ENCODE measurements at places on chromosomes 4 and X.
A peak's percentile ranks its signal among the peaks of the same experiment; 100 is the strongest.

DNA sequence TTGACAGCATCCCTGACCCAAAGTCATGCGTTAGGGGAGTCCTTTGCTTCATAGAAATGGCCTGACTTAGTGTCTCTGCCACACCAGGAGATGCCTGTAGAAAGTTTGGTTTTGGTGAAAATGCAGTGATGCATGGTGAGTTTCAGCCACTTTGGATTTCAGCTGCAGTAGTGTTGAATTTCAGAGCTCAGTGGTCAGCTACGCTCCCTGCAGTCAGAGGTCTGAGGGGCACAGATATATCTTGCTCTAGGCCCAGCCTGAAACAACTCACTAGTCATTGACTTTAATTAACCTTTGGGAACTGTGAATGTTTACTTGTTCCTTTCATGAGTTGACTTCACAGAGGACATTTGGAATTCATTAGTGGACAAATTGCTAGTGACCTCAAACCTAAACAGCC lies 17.5 kb downstream of the RBMX2 start:
- no peak for DNase-seq

DNA sequence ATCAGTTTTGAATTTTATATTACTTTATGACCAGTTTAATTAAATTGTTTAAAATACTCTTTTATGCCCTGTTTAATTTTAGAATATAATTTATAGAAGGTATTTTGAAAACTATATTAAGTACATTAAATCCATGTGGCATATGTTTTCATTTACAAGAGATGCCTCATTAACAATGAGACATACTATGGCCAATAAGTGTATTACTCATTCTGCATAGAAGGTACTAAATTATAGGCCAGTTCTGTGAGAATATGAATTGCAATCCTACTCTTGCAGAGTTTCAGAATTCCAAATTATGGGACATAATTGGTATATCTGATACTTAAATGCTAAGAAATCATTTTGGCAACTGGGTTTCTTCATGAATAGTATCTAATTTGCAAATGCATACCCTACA lies 951.1 kb downstream of the FAT4 start:
- no peak for DNase-seq

- no peak for DNase-seq
These were observed 151.3 kb upstream of the TTC29 start for GRCh38 chr4:147096667-147097604.

- no peak for DNase-seq
These were observed 402.4 kb downstream of the PACRGL start for GRCh38 chr4:21102667-21103066.

DNA sequence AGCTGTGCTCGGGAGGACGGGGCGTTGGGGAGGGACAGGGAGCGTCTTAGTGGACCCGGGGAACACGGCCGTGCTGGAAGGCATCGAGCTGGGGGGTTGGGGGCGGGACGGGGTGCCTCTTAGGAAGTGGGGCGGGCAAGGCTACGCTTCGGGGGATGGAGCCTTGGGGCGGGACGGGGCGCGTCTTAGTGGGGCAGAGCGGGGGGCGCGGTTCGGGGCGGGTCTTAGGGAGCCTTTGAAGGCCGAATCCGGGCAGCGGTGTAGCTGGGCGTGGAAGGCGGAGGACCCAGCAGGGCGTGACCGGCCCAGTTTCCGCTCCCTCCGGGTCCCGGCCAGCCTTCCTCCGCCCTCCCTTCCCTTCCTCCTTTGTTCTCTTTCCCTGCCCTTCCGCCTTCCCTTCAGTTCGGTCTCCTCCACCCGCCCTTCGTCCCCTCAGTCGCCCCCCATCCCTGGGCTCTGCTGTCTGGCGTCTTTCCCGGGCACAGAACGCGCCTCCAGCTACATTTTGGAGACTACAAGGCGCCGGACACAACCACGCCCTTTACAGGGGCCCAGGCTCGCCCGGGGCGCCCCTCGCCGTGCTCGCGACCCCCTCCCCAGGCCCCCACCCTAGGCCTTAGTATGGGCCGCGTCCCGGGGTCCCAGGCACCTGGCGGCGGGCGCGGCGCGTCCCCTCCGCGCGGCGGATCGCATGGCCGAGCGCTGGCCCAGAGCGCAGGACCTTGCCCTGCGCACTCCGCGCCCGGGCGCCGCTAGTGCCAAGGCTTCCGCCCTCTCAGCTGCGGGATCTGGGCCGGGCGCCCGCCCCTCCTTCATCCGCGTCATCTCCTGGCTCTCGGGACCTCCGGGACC lies at the start of gene ARSD:
Gene ARSD (minus strand): TSS at position 757 of the 852 bp plus-strand sequence. CDS start 64 bp downstream, at position 693.
- peak; percentile 81 for DNase-seq

DNA sequence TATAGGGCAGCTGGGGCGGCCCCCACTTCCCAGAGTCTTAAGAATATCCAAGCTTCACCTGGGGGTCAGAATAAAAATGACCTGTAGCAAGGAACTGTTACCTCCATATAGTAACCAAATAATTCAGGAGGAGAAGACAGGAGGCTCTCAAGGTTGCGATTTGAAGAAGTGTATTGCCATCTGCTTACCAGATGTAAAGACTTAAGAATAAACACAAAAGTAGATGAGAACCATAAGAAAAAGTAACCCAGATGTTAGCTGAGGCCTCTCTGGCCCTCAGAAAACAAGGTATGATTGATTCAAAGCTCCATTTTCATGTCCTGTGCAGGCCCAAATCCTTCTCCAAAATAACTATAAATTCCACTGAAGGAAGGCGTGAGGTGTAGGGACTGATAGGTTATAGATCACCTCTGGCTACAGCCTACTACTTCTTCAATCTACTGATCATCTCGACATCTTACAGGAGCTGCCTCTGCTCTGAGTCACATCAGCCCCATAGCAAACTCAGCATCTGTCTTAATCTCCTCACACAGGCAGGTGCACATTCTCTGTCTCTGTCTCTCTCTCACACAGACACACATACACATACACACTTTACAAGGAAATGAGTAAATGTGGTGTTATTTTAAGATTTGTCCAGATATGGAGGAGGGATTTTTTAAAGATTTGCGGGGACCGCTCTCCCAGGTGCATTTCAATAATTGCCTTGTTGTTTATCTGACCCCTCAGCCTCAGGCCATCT lies 193.9 kb upstream of the EDNRA start:
- no peak for DNase-seq

- DNase-seq, result no peak
These were observed 43.7 kb upstream of the FAM9C start for GRCh38 chrX:13088156-13088487.

DNA sequence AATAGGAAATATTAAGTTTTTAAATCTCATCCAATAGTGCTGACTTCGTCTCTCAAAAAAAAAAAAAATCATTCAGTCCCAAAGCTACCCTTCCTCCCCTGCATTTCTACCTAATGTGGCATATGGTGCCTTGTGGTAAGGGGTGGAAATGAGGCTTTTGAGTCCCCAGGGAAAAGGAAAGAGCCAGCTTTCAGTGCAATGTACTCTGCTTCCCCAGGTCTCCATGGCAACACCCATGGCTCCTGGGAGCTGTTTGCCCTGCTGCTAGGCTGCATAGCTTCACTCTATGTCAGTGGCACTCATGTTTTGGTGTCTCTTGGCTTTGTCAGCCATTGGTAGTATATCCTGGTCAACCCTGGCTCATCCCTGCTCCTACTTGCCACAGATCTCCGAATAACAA lies 175.9 kb downstream of the SLC39A8 start:
- DNase-seq, result no peak

GRCh38 chr4:17702641-17703040 lies 78.8 kb downstream of the FAM184B start:
- DNase-seq, result no peak

- DNase-seq, result no peak
These were observed 11.9 kb downstream of the EDNRA start for GRCh38 chr4:147492761-147493160.

DNA sequence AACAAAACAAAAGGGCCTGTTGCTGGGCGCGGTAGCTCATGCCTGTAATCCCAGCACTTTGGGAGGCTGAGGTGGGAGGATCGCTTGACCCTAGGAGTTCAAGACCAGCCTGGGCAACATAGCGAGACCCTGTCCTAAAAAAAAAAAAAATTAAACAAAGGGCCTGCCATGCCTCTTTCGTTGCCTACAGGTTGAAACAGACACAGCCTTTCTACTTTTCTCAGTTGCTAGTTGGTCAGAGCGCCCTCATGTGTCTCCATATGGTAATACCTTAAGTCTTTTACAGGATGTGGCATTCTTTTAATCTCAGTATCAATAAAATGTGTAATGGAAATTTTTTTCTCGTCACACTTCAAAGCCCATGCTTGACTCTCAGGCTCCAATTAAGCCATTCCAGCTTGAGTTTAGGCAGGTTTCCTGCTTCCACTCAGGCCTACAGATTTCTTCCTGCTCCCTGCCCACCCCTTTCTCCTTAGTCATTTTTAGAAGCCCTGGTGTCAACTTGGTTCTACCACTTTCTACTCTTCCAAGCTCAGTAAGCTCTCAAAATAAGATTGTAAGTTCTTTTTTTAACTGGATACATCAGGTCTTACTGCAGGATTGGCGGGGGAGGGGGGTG lies 4.6 kb upstream of the SOWAHD start:
- no peak for DNase-seq

DNA sequence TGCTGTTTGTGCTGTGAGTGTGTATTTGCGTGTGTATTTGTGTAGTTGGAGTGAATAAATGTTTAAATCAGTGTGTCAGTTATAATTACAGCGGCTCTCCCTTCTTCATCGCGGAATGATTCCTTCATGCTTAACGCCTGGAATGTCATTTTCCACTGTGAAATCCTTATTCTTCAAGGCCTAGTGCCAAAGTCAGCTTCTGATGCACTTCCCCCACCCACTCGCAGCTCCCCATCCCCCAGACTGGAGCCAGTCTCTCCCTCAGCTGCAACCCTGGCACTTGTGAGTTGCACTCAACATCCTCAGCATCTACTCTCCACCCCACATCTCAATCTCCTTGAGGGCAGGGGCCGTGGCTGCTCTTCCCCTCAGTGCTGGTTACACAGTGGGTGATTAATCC lies 583.0 kb downstream of the BCOR start:
- no peak for DNase-seq

GRCh38 chr4:174521800-174522182 lies 497 bp downstream of the HPGD start:
- DNase-seq, result no peak

GRCh38 chr4:38078590-38079421 lies 118.6 kb downstream of the PTTG2 start:
- no peak for DNase-seq

DNA sequence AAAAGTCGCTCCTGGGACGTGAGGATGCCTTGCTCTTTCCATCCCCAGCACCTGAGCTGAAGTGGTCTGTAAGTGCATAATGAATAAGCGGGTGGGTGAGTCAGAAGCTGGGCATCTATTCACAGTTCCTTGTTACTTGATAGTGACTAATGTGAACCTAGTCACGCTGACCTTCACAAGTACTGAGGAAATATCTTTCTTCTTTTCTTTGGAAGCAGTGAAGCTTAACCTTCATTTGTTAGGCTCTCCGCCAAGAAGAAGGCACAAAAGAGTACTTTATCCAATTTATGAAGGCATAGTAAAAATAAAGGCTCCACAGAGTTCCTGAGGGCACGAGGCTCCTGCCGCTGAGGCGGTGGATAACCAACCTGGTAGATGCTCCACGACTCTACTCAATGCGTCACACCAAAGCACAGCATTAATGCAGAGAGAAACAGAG lies 475.7 kb upstream of the SLIT2 start:
- no peak for DNase-seq

GRCh38 chr4:71283642-71284257 lies 55.1 kb upstream of the SLC4A4 start:
- DNase-seq, result no peak

GRCh38 chr4:135718019-135718418 lies 1516.4 kb upstream of the PABPC4L start:
- DNase-seq, result no peak

- DNase-seq, result no peak
These were observed 201.0 kb downstream of the SPRY1 start for GRCh38 chr4:123597586-123597985.

- DNase-seq, result no peak
These were observed 33.8 kb upstream of the EGFL6 start for GRCh38 chrX:13535376-13536165.

DNA sequence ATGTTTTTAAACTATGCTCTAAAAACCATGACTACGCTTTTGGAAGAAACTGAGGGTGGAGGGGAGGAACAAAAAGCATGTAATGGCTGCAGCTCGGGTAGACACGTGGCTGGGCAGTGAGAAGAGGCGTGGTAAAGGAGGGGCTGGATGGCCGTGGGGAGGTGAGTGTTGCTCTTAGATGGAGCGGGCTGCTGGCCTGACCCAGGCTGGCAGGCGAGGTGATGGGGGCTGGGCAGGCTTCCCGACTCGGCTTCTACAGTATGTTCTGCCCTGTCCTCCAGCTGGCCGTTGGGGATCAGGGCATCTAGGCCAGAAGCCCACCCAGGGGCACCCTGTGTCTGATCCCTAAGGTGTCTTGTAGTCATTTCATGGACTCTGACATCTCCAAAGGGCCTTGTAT lies 60.7 kb downstream of the EFHC2 start:
- DNase-seq, result no peak

DNA sequence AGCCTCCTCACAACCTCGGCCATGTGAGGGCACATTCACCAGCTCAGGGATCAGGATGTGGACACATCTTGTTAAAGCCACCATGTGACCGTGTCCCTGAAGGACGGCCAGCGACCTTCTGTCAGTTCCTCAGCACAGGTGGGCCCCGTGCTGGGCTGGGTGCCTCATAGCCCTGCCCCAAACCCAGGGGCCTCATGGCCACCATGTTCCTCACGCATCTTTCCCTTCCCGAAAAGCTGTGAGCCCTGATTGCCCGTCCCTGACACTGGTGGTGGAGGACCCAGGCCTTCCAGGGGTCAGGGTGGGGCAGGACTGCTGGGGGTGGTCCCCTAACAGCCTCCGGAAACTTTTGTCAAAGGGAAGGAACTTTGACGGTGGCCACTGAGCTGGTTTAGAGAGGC lies 60.1 kb upstream of the ADRA2C start:
- DNase-seq, result peak; percentile 19
